ENCODE measurements at places on chromosomes 16 and 17. TPM values are rescaled to one million over a fixed set of nuclear protein-coding genes. Genes with fewer than 3 reads are reported as not detected.

Gene TBC1D3L
- 13.7 TPM for total RNA-seq

Gene CCDC47
- 124 TPM for total RNA-seq

Gene SLC5A11
- 0.31 TPM for total RNA-seq

Gene ATP5PD
- 310 TPM for total RNA-seq

Gene NPIPB9
- 3.0 TPM for total RNA-seq

Gene ABCA8
- total RNA-seq: 5.6 TPM

Gene SLFN12
- total RNA-seq: 2.8 TPM

Gene ARL5C
- total RNA-seq: 0.56 TPM

Gene PMP22
- 52.8 TPM for total RNA-seq

Gene ANKS4B
- 47.2 TPM for total RNA-seq

Gene RAMP2
- 7.7 TPM for total RNA-seq

Gene CA7
- total RNA-seq: 205 TPM

Gene FLYWCH2
- total RNA-seq: 30.8 TPM

Gene MYL4
- total RNA-seq: not detected

Gene KRTAP4-4
- total RNA-seq: not detected

Gene COPZ2
- total RNA-seq: 8.7 TPM

Gene CES3
- total RNA-seq: 201 TPM

Gene ACSM3
- total RNA-seq: 48.0 TPM

Gene C16orf96
- 0.11 TPM for total RNA-seq

Gene SLC35G3
- total RNA-seq: not detected

Measured in left colon (tissue), 2 donors.